ENCODE measurements at places on chromosomes 4 and X.

GRCh38 chrX:70470850-70471289 lies 26.2 kb downstream of the DLG3 start:
- DNase-seq = no peak

DNA sequence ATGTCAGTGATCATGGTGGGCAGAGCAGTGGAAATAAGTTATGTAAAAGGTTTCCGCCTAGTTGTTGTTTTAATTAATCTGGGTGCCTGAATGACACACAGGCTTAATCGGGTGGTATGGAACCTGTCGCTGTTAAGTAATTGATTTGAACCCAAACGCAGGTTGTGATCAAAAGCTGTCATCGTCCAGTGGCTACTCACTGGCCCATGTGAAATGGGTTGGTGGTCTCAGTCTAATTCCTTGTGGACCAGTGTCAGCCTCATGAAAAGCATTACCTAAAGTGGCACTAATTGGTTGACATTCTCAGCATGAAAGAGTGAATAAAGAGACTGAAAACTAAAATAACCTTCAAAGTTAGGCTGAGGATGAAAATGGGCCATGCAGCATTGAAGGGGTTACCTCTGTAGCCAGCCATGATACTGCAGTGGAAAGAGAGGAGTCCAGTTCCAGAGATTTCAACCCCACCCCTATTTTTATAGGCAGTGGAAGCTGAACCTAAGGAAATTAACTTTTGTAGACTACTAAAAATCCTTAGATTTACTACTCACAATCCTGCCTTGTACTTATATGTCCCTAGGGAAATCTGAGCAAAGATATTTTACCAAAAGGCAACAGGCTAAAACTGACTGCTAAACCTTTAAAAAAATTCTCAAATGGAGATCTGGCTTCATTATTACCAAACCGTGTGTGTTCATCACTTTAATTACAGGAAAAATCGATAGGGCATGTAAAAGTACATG lies 251.7 kb upstream of the TENM3 start:
- DNase-seq = no peak

- DNase-seq = no peak
Measured at GRCh38 chr4:139642364-139642763, 23.3 kb upstream of the MGST2 start.

DNA sequence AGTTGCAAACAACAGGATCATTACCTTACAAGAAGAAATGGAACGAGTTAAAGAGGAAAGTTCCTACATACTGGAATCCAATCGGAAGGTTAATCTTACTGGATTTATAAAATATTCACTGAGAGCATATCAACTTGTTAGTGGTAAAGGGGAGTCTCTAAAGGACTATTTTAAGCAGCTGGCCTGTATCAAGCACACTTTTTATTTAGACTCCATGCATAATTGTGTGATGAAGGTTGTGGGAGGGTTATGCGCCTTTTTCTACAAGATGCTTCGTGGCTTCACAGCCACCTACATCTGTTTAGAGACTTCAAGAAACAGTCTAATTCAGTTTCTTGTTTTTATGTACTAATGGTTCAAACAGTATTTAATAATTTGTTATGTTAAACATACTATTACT lies 56.6 kb downstream of the GRSF1 start:
- no peak for DNase-seq

GRCh38 chrX:109487640-109488039 lies 5.8 kb upstream of the GUCY2F start:
- DNase-seq = no peak

GRCh38 chr4:184096561-184097240 lies 121.0 kb downstream of the ENPP6 start:
- DNase-seq = no peak

- no peak for DNase-seq
Measured at GRCh38 chr4:12393631-12394262, 965.1 kb upstream of the HS3ST1 start.

Data from activated T-helper 1 cell treated with anti-CD3 and anti-CD28 coated beads, Interleukin-2, amount 50 U/mL, for 16 hours (primary cell).